PC-9 (cell line): ENCODE measurements at places on chromosomes 13 and 19. TPM values are rescaled to one million over a fixed set of nuclear protein-coding genes. Genes with fewer than 3 reads are reported as not detected.

GRCh38 chr13:112052213-112052612, 14.7 kb upstream of the SOX1 start:
- DNase-seq: no peak

DNA sequence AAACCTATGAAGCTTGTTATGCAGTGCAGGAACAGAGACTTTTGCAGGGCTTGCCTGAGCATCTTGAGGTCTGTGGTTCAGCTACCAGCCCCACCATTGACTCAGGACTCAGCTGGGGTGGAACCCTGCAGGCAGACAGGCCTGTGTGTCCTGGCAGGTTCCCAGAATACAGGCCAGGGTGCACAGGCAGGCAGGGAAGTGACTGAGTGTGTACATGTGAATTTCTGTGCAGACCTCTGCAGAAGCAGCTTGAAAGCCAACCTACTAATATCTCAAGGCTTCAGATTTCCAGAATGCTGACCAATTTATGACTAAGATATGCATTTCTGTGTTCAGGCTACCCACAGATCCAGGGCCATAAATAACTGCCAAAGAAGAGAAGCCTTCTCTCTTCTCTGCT, 254.4 kb downstream of the DLEU7 start:
- no peak for DNase-seq

DNA sequence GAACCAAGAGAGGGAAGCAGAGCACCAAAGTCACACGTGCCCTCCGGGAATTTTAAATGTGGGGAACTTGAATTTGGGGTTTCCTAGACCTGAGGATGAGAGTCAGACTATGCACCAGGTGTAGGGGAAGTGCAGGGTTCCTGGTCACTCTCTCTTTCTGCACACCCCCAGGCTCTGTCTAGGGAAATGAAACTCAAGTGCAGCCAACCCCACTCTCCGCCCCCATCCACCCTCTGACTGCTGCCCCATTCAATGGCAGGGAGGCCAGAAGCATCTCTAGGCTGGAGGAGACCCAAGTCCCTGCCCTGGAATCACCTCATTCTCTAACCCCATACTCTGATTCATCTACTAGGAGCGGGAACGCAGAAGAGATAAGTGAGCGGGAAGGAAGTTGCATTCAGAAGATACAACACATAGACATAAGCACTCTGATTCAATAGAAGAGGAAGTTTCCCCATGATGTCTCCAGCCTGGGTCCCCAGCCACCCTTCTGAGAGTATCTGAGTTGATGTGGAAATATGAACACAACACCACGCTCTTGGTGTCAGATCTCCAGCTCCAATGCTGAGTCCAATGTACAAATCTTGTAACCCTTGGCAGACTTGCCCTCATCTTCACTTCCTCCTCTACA, 4.7 kb upstream of the SIGLEC14 start:
- DNase-seq: no peak

Gene KLK2
- not detected in 2 replicates for total RNA-seq

Gene RYR1
- total RNA-seq: 1.0 and 1.5 TPM in 2 replicates

DNA sequence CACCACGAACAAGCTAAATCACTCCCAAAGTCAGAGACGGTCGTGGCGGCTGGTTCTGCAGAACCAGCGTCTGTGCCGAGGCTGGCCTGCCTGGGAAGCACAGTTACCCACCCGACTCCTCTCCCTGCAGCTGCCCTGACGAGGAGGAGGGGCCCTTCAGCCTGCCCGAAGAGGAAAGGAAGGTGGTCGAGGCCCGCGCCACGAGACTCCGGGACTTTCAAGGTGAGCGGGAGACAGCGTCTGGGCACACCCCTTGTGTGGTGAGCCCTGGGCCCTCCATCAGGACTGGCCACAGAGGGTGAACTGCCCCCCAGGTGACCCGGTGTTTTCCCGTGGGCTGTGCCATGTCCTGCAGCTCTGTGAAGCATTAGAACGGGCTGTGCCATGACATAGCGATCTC, 29.1 kb downstream of the PEX11G start:
- no peak for DNase-seq

Gene LRRC63
- total RNA-seq: 0.28 TPM in 1 of 2 replicates, not detected in the other
